Activated CD8-positive, alpha-beta T cell treated with anti-CD3 and anti-CD28 coated beads, Interleukin-2, amount 10 ng/mL, durations not matched to agents 7 days and 5 days (primary cell): ENCODE measurements at places on chromosomes 3 and 15. TPM values are rescaled to one million over a fixed set of nuclear protein-coding genes. Genes with fewer than 3 reads are reported as not detected.

DNA sequence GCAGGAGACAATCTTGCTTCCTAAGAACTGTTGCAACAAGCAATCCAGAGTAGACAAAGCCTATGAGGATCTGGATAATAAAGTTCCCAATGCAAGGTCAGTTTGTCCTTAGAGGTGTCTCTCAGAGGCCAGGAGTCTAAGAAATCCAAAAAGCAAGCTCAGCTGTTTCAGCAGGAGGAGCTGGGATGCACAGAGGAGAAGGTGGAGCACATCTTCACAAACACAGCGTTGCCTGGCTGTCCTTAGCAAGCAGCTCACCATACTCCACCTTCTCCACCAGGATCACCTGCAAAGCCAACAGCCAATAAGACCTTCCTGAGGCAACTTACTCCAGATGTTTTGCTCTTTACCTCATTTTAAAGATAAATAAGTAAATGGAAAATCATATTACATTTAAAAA, 365 bp downstream of the ZBED2 start:
- no peak for DNase-seq
- peak overlapping the region; percentile 79 for H3K27ac ChIP-seq
- H3K36me3 ChIP-seq, result peaks cover 86% of the 10 kb centered on the region
- peaks cover 68% of the 10 kb centered on the region for H3K4me1 ChIP-seq

The ZMAT3 gene
- 17.1 TPM for total RNA-seq

The GOLGA6L9 gene
- total RNA-seq, result 2.1 TPM

- H3K4me1 ChIP-seq, result peaks cover 57% of the 10 kb centered on the region
- DNase-seq, result no peak
- H3K36me3 ChIP-seq, result peaks cover 60% of the 10 kb centered on the region
These were observed 204.6 kb downstream of the PLCL2 start for GRCh38 chr3:17089314-17089700.

GRCh38 chr15:29517829-29518228, 248.2 kb upstream of the NSMCE3 start:
- H3K27ac ChIP-seq, result no peak overlapping the region
- H3K4me3 ChIP-seq, result no peak overlapping the region
- no peaks in the 10 kb centered on the region for H3K27me3 ChIP-seq
- DNase-seq, result no peak
- H3K36me3 ChIP-seq, result no peaks in the 10 kb centered on the region

- no peak for DNase-seq
- H3K4me3 ChIP-seq, result no peak overlapping the region
- H3K4me1 ChIP-seq, result no peaks in the 10 kb centered on the region
- H3K36me3 ChIP-seq, result no peaks in the 10 kb centered on the region
These were observed 27.3 kb downstream of the PDZRN3 start for GRCh38 chr3:73597476-73597875.

- H3K4me1 ChIP-seq, result no peaks in the 10 kb centered on the region
- no peaks in the 10 kb centered on the region for H3K36me3 ChIP-seq
- DNase-seq, result no peak
- no peaks in the 10 kb centered on the region for H3K27me3 ChIP-seq
These were observed 196.0 kb downstream of the DIPK2A start for GRCh38 chr3:144167634-144168033.

- DNase-seq, result no peak
- no peaks in the 10 kb centered on the region for H3K36me3 ChIP-seq
- H3K4me1 ChIP-seq, result peaks cover 46% of the 10 kb centered on the region
- H3K4me3 ChIP-seq, result no peak overlapping the region
- H3K27me3 ChIP-seq, result no peaks in the 10 kb centered on the region
- H3K27ac ChIP-seq, result no peak overlapping the region
These were observed 64.7 kb downstream of the BFSP2 start for GRCh38 chr3:133464573-133464972.

GRCh38 chr15:52261498-52262242, 33.9 kb downstream of the MYO5C start:
- no peaks in the 10 kb centered on the region for H3K27me3 ChIP-seq
- DNase-seq, result peak; percentile 85
- H3K36me3 ChIP-seq, result peaks cover 18% of the 10 kb centered on the region
- H3K4me1 ChIP-seq, result peaks cover 63% of the 10 kb centered on the region
- peak overlapping the region; percentile 85 for H3K27ac ChIP-seq

GRCh38 chr15:70271422-70272088, 173.8 kb upstream of the TLE3 start:
- H3K27ac ChIP-seq, result no peak overlapping the region
- no peaks in the 10 kb centered on the region for H3K36me3 ChIP-seq
- no peak overlapping the region for H3K4me3 ChIP-seq
- H3K4me1 ChIP-seq, result peaks cover 27% of the 10 kb centered on the region
- no peak for DNase-seq

GRCh38 chr15:20340331-20340811, 201.2 kb downstream of the GOLGA6L6 start:
- DNase-seq, result peak; percentile 21
- H3K27me3 ChIP-seq, result no peaks in the 10 kb centered on the region
- H3K27ac ChIP-seq, result no peak overlapping the region
- peaks cover 3% of the 10 kb centered on the region for H3K36me3 ChIP-seq
- H3K4me1 ChIP-seq, result no peaks in the 10 kb centered on the region

The UQCC5 gene
- total RNA-seq, result 15.1 TPM

The GAP43 gene
- total RNA-seq, result not detected

The MKRN3 gene
- 1.5 TPM for total RNA-seq

The CDC25A gene
- total RNA-seq, result 30.3 TPM

The APBA2 gene
- total RNA-seq, result 29.5 TPM

The AMOTL2 gene
- not detected for total RNA-seq

The SGO1 gene
- 43.7 TPM for total RNA-seq

The FBXL22 gene
- 1.4 TPM for total RNA-seq

The MYL3 gene
- total RNA-seq, result not detected

DNA sequence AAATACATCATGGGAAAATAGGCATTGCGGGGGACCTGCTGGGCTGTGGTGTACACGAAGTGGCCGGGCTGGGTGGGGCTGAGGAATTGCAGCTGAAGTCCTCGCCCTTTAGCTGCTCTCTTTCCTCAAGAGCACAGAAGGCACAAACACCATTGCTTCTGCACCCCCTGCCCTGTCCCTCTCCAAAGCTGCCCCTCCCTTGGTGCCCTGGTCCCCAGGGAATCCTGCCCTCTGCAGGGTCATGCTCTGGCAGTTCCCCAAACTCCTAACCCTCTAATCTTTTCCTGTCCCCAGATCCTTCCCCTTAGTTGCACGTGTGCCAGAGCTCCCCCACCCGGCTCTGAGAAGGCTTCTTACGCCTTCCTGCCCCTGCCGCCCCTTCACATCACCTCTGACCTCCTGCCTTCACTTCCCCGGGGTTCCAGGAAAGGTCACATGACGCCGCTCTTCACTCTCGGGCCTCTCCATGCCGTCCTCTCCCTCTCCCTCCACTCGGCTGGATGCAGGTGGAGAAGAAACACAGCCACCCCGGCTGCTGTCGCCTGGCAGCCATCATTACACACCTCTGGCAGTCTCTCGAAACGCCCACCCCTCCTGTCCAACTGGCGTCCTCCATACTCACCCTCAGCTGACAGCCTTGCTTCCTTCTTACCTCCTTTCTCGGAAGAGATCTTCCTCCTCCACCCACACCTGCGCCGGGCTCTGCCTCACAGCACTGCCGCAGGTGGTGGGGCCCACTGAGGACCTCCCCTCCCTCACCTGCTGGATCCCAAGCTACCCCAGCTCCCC, 6.9 kb upstream of the PCSK6 start:
- H3K4me3 ChIP-seq, result no peak overlapping the region
- DNase-seq, result no peak
- H3K4me1 ChIP-seq, result peaks cover 19% of the 10 kb centered on the region
- H3K27ac ChIP-seq, result no peak overlapping the region
- H3K27me3 ChIP-seq, result peaks cover 51% of the 10 kb centered on the region

The FOXB1 gene
- total RNA-seq, result 0.52 TPM

GRCh38 chr15:63877713-63878271, 44.0 kb upstream of the HERC1 start:
- no peak for DNase-seq
- H3K4me3 ChIP-seq, result no peak overlapping the region
- no peak overlapping the region for H3K27ac ChIP-seq
- peaks cover 4% of the 10 kb centered on the region for H3K4me1 ChIP-seq
- H3K36me3 ChIP-seq, result no peaks in the 10 kb centered on the region

The GALK2 gene
- total RNA-seq, result 24.6 TPM

The CIDEC gene
- total RNA-seq, result not detected

- H3K4me1 ChIP-seq, result no peaks in the 10 kb centered on the region
- no peaks in the 10 kb centered on the region for H3K36me3 ChIP-seq
- no peak overlapping the region for H3K27ac ChIP-seq
- DNase-seq, result no peak
- no peaks in the 10 kb centered on the region for H3K27me3 ChIP-seq
These were observed 230.4 kb downstream of the GABRG3 start for GRCh38 chr15:27201425-27201824.

GRCh38 chr3:69715204-69715603, 24.1 kb upstream of the MITF start:
- no peak overlapping the region for H3K27ac ChIP-seq
- H3K36me3 ChIP-seq, result no peaks in the 10 kb centered on the region
- H3K4me3 ChIP-seq, result no peak overlapping the region
- DNase-seq, result no peak
- H3K4me1 ChIP-seq, result no peaks in the 10 kb centered on the region

GRCh38 chr15:22895465-22896190, 57.2 kb downstream of the NIPA2 start:
- no peaks in the 10 kb centered on the region for H3K36me3 ChIP-seq
- peak; percentile 22 for DNase-seq
- H3K27ac ChIP-seq, result no peak overlapping the region
- H3K27me3 ChIP-seq, result no peaks in the 10 kb centered on the region
- H3K4me1 ChIP-seq, result peaks cover 5% of the 10 kb centered on the region

DNA sequence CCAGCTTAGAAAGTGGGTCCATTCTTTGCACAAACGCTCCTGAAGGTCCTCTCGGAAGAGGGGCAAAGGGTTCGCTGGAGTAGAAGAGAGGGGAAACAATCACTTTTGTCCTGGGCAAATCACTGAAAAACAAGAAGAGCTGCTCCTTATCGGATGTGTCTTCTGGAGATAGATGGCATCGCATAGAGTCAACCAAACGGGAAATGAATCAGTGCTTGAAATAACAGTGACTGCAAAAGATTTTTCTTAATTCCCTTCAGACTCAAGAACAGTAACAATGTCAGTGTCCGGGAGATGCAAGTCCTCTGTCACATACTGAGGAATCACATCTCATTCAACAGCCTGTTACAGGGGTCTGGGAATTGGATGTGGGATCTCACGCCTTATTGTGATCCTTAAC, 78.8 kb upstream of the PCSK6 start:
- no peak overlapping the region for H3K27ac ChIP-seq
- no peak for DNase-seq
- no peaks in the 10 kb centered on the region for H3K36me3 ChIP-seq
- H3K4me1 ChIP-seq, result no peaks in the 10 kb centered on the region
- H3K27me3 ChIP-seq, result peaks cover 2% of the 10 kb centered on the region
- H3K4me3 ChIP-seq, result no peak overlapping the region

DNA sequence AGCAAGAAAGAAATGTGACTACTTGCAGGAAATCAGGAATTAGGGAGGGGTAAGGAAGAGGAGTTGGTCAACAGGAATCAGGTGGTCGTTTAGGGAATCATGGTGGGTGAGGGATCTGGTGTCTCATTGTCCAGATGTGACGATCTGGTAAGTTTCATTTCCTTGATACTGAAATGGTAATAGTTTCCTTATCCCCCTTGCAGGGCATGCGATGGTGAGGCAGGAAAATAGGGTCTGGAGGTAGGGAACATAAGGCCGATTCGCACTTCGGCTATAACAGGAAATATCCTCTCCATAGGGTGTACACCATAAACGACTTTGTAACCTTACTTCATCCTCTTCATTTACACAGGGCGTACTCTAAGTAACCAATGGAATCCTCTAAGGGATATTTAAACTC, 574 bp upstream of the LRRC34 start:
- peak; percentile 25 for DNase-seq
- H3K4me3 ChIP-seq, result peak overlapping the region; percentile 78
- H3K4me1 ChIP-seq, result peaks cover 51% of the 10 kb centered on the region
- H3K27ac ChIP-seq, result peak overlapping the region; percentile 88
- peaks cover 18% of the 10 kb centered on the region for H3K36me3 ChIP-seq
- peaks cover 6% of the 10 kb centered on the region for H3K27me3 ChIP-seq

- no peak for DNase-seq
- no peaks in the 10 kb centered on the region for H3K36me3 ChIP-seq
- H3K27me3 ChIP-seq, result peaks cover 6% of the 10 kb centered on the region
- no peak overlapping the region for H3K4me3 ChIP-seq
These were observed 14.0 kb downstream of the NANOGP8 start for GRCh38 chr15:35071106-35071505.

- no peak overlapping the region for H3K27ac ChIP-seq
- peaks cover 28% of the 10 kb centered on the region for H3K27me3 ChIP-seq
- no peak overlapping the region for H3K4me3 ChIP-seq
- no peaks in the 10 kb centered on the region for H3K36me3 ChIP-seq
- DNase-seq, result peak; percentile 1
- H3K4me1 ChIP-seq, result peaks cover 5% of the 10 kb centered on the region
These were observed 4.6 kb upstream of the OXTR start for GRCh38 chr3:8773941-8774542.

GRCh38 chr15:28892789-28893610, 7.2 kb downstream of the APBA2 start:
- DNase-seq, result no peak
- peaks cover 54% of the 10 kb centered on the region for H3K4me1 ChIP-seq
- no peaks in the 10 kb centered on the region for H3K27me3 ChIP-seq
- H3K36me3 ChIP-seq, result peaks cover 3% of the 10 kb centered on the region
- H3K4me3 ChIP-seq, result no peak overlapping the region

The PPP1R14D gene
- not detected for total RNA-seq

The OR5K2 gene
- not detected for total RNA-seq

The PPP1R2 gene
- total RNA-seq, result 72.6 TPM

GRCh38 chr3:144822671-144823070, 851.0 kb downstream of the DIPK2A start:
- H3K27me3 ChIP-seq, result no peaks in the 10 kb centered on the region
- H3K27ac ChIP-seq, result no peak overlapping the region
- no peak overlapping the region for H3K4me3 ChIP-seq
- no peak for DNase-seq
- no peaks in the 10 kb centered on the region for H3K36me3 ChIP-seq
- H3K4me1 ChIP-seq, result no peaks in the 10 kb centered on the region

DNA sequence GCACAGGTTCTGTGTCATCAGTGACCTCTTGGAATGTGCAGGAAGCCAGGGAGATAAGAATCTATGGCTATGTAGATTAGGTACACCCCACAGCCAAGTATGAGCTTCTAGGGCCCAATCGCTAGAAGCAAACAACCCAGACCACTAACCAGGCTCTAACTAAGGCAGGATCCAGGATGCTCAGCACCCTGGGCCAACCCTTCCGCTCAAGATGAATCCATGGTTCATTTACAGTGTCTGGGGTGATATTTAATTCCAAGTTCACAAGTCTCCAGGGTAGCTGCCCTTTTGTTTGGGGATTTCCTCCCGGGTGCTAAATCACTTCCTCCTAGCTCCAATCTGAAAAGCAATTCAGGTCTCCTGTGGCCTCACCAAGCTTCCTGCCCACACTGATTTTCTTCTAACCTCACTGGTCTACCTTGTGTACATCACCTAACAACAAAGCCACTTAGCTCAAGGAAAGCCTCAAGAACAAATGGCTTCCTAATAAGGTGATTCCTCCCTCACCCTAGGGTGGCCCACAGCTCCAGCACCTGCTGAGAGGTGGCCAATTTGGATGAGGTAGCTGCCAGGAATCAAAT, 2.4 kb downstream of the EHD4 start:
- H3K27me3 ChIP-seq, result peaks cover 15% of the 10 kb centered on the region
- H3K4me1 ChIP-seq, result peaks cover 56% of the 10 kb centered on the region
- DNase-seq, result peak; percentile 72
- peak overlapping the region; percentile 26 for H3K27ac ChIP-seq

- DNase-seq, result no peak
- H3K4me1 ChIP-seq, result peaks cover 13% of the 10 kb centered on the region
- peak overlapping the region; percentile 27 for H3K4me3 ChIP-seq
- peak overlapping the region; percentile 85 for H3K27ac ChIP-seq
- H3K36me3 ChIP-seq, result peaks cover 8% of the 10 kb centered on the region
- H3K27me3 ChIP-seq, result peaks cover 3% of the 10 kb centered on the region
These were observed 144.5 kb upstream of the BCL6 start for GRCh38 chr3:187889601-187890404.

The TMEM207 gene
- not detected for total RNA-seq
